Naive B cell (primary cell): ENCODE measurements at places on chromosomes 2 and 18.
A peak's percentile ranks its signal among the peaks of the same experiment; 100 is the strongest.

- DNase-seq, result no peak
Measured at GRCh38 chr2:154462634-154463033, 235.9 kb upstream of the KCNJ3 start.

DNA sequence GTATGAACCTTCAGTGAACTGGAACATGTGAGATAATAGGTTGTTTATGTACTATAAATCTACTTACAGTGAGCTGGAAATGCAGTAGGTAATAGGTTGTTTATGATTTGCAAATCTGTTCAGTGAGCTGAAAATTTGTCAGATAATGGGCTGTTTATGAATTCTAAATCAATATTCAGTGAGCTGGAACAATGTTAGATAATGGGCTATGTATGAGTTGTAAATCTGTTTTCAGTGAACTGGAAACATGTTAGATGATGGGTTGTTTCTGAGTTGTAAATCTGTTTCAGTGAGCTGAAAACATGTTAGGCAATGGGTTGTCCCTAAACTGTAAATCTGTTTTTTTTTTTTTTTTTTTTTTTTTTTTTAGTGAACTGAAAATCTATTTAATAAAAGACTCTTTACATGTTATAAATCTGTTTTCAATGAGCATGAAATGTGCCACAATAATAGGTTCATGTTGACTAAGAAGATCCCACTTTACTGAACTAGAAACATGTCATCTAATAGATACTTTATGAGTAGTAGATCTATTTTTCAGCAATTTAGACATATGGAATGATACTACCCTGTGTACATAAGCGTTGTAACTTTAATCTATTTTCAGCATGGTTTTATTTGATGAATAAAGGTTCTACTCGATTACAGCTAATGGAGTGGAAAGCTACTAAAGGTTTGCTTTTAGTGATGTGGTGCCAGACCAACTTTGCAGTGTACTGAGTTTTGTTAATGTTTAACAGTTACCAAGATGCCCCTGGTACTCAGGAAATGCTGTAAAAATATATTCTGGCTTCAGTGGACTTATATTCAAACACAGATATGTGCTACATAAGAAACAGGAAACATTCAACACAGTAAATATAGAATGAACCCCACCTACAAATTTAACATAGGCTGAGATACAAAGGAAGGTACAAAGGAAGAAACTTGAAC is 1471.8 kb downstream of the LRP1B start:
- DNase-seq, result no peak

DNA sequence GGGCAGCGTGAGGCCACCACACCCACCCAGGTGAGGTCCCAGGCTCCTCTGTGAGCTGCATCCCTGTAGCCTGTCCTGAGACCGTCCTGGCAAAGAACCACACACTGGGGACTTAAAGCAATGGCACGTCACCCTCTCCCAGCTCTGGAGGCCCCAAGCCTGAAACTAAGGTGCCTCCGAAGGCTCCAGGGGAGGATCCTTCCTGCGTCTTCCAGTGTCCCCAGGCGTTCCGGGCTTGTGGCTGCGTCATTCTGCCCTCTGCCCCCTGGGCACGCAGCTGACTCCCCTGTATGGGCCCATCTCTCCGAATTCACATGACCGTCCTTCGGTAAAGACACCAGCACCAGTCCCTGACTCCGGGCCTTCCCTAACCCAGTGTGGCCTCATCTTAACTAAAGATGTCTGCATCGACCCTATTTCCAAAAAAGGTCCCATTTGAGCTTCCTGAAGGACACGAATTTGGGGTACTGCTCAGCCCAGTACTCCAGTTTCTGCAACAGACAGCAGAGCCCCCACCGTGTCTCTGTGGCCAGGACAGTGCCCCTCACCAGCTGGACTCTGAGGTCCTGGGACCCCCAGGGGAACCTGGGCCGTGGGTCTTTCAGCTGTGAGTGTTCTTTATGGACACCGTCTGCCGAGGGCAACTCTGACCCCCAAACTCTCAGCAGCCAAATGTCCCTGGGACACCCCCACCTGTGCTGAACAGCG is 75.2 kb upstream of the CTDP1 start:
- DNase-seq, result no peak

DNA sequence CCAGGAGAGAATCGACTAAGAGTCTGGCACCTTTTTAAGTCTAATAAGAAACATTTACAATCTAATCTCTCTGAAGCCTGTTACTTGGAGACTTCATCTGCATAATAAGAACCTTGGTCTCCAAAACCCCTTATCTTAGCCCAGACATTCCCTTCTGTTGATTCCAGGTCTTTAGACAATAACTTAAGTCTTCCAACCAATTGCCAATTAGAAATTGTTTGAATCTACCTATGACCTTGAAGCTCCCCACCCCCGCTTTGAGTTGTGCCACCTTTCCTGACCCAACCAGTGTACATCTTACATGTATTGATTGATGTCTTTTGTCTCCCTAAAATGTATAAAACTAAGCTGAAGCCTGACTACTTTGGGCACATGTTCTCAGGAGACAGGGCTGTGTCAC is 49.5 kb upstream of the DTNA start:
- no peak for DNase-seq

- no peak for DNase-seq
Measured at GRCh38 chr18:68121308-68121707, 593.6 kb downstream of the TMX3 start.

DNA sequence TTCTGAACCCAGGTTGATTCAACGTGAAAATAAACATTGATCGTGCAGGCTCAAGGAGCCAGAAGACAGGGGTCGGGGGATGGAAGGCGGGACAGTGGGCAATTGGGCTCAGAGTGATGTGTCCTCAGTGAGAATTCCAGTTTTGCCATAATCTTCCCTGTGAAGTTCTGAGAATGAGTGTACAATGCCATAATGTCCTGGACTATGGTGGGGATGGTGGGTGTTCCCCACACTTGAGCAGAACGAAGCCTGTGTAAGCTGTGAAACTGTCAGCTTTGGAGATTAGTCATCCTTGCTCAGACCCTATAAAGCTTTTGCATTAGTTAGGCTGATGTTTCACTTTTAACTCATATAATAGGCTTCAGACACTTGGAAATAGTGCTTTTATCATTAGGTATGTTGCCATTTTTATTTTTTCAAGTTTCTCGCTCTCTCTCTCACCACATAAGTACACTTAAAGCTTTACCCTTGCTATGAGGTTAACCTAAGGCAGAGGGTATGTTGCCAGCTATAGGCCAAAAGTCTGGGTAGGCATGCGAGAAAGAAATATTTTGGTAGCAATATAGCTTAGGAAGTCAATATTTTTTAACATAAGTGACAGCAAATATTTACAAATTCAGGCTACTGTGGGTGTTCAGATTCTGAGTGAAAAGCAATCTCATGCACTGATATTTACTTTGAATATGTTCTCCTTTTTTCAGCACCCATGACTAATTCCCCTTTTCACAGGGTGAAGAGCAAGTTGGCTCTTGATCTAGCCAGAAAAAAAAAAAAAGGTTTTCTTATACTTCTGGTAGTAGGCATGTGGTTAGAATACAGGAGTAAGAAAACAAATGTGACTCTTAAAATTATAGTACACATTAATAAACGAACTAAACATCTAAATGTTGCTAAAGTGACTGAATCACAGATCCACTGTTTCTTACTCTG is 47.2 kb downstream of the CDC42EP3 start:
- DNase-seq, result peak; percentile 37

DNA sequence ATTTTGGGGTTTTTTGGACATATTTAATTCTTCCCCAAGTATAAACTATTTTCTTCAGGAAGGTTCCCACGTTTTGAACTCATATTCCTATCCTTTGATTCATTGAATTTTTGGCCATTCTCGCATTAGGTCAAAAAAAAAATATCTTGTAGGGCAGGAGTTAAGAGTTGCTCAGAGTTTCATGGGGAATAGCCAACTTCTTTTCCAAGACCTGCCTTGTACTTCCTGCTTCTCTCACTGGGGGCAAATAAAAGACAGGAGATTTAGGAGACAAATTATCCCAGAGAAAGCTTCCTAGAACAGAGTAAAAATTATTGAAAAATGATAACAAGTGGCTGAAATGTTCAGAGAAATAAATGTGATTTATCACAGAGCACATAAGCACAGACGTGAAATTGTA is 55.2 kb upstream of the BCL11A start:
- no peak for DNase-seq

- peak; percentile 44 for DNase-seq
Measured at GRCh38 chr18:67217551-67218166, 298.9 kb downstream of the DSEL start.

DNA sequence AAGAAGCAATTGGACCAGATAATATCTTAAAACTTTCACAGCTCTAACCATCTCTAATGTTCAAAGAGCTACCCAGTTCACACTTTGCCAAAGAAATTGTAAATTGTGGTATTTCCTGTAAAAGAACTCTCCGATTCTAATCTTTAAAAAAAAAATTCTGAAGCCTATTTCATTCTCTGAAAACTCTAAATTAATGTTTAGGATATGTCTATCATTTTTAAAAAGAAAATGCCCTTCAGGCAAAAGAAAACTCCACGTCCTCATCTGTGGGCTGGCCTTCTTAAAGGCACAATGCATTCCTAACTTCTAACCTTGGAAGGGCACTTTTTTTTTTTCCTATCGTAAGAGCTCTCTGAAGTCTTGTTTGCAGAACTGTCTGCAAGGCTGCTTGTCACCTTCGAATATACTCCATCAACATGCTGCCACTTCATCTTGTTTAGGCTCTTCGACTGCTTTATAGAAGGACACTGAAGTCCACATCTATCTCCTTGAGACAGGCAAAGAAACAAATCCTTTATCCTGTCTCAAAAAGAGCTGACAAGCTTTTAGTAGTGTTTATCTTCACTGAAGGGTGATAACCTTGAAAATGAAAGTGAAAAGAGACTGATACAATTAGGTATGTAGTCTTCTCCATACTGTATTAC is 124.3 kb upstream of the SLC39A10 start:
- no peak for DNase-seq

- DNase-seq, result no peak
Measured at GRCh38 chr18:56803051-56803450, 151.9 kb downstream of the WDR7 start.

DNA sequence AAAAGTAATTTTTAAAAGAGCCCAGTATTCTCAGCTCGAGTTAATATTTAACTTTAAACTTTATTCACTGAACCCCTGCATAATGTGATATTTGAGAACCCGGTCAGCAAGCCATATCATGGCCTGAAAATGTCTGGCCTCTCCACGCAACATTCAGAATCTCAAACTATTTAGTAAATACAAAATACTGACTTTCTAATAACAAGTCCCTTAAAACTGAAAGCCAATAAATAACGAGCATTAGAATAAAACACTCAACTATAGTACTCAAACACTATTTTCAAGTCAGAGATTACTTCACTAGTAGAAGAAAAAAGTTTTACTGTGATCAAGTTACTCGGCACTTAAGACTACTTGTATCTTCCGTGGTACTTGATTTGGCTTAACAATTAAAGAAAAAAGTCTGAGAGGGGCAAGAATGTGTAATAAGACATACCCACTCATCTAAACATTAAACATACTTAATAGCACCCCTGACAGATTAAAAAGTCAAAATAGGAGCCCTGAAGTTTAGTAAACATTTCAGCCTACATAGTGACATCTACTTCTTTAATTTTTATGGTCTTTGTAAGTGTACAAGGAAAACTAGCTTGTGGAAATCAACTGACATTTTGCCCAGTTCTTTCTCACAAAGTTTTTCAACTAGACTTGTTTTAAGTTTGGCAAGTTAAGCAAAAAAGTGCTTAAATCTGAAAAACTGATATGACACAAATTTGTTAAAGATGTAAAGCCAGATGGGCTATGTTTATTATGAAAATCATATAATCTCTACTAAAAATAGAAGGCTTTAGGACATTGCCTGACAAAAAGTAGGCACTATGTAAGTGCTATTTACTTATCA is 38.2 kb downstream of the RTN4 start:
- no peak for DNase-seq

DNA sequence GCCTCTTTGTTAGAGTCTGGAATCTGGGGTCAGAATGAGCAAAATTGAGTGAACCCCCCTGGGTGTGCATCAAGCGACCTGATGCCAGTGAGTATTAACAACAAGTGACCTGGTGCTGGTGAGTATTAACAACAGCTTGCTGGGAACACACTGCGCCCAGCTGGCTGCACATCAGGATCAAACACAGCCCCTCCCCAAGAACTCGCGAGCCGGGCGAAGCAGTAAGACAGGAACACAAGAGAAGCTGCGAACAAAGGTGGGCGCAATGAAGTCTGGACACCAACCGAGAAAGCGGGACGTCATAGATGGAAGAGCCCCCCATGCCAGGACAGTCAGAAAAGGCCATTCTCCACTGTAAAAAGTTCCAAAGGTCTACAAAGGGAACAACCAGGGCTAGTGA is 34.3 kb downstream of the CRACDL start:
- DNase-seq, result no peak

GRCh38 chr2:74507926-74508520 is 528 bp upstream of the PCGF1 start:
- DNase-seq, result no peak

GRCh38 chr2:61277756-61278155 is 115.8 kb downstream of the C2orf74 start:
- DNase-seq, result no peak

GRCh38 chr2:223909001-223909741 is 36.0 kb downstream of the WDFY1 start:
- no peak for DNase-seq

GRCh38 chr2:100747996-100748615 is 71.8 kb upstream of the NPAS2 start:
- no peak for DNase-seq

GRCh38 chr18:12336887-12337286 is 28.8 kb downstream of the TUBB6 start:
- no peak for DNase-seq

GRCh38 chr2:206766057-206766930 is 888 bp downstream of the FASTKD2 start:
- no peak for DNase-seq

DNA sequence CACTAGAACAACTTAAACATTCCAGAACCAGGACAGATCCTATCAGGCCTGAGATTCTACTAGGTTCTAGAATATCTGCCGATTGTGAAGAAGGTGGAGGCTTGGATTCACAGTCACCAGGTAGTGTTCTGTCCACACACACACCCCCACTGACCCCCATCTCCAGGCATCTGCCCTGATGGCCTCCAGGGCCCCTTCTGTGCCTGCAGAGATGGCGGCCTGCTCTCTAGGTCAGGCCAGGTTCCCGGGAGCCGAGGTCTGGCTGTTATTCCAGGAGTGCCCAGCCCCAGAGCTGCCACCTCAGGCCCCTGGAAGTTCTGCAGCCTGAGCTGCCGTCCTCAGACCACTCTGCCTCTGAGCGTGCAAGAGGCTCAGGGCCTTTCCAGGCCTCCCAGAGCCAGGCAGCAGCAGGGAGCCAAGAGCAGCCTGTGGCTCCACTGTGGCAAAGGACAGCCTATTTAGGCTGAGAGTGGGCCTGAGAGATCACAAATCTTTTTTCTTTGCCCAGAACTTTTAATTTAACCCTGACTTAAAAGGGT is 96.2 kb upstream of the ASAP2 start:
- no peak for DNase-seq

- no peak for DNase-seq
Measured at GRCh38 chr2:156347431-156347830, 14.9 kb upstream of the NR4A2 start.

- no peak for DNase-seq
Measured at GRCh38 chr2:180075870-180076269, 68.8 kb upstream of the CWC22 start.

GRCh38 chr2:3199627-3200345 is 177.8 kb downstream of the EIPR1 start:
- DNase-seq, result no peak

- no peak for DNase-seq
Measured at GRCh38 chr2:177348733-177349693, 43.6 kb upstream of the AGPS start.
